ENCODE measurements at places on chromosomes 12 and 14.
A peak's percentile ranks its signal among the peaks of the same experiment; 100 is the strongest.

DNA sequence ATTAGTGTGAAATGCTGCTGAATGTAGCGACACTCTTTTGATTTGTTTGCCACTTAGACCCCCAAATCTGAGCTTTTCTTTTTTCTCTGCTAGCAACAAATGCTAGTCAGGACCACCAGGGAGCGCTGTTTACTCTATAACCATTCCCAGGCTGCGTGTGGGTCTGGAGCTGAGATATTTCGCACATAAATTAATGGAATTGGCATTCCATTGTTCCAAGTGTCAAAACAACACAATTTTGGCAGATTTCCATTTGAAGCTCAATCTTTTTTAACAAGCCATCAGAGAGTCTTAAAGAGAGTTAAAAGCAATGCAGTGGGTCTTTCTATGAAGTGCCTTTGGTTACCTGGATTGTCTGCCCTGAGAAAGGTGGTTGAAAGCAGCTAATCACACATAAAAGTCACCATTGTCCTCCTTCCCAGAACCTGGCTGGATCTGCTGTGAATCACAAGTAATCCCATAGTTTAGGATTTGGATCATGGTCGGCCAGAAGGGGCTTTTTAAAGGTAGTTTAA lies 7.4 kb upstream of the TMEM132C start:
- DNase-seq, result no peak

- DNase-seq, result no peak
These were observed 349.9 kb upstream of the PDE3A start for GRCh38 chr12:20018406-20018805.

- DNase-seq, result no peak
These were observed 24.1 kb upstream of the UBC start for GRCh38 chr12:124938587-124938986.

DNA sequence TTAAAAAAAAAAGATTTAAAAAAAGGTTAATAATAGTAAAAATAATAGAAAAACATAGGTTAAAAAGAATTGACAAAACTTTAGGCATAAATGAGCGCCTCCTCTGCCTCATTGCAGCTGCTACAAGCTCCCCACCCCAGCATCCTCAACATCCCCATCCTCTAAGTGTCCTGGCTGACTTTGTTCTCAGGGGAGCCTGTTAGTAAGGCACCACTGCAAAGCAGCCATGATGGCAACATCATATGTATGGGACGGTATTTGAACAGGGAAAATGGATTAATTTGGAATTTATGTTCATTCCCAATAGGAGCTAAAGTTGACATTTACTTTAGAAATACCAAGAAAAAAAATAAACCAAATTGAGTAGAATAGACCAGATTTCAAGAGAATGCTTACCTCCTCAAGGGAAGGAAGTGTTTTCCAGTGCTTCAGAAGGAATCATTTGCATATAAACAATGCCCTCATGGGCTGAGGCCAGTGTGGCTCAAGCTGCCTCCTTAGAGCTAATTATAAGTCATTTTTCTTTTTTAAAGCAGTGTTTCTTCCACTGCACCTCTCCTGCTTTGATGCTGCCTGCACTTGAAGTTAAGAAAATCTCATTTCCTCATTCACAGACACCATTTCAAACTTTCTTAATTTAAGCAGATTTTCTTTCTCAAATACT lies 59.6 kb downstream of the DACT1 start:
- DNase-seq, result no peak

GRCh38 chr12:88578276-88579160 lies 1.8 kb downstream of the KITLG start:
- DNase-seq, result peak; percentile 21

- no peak for DNase-seq
These were observed 19.9 kb downstream of the SRGAP1 start for GRCh38 chr12:63864454-63864706.

GRCh38 chr14:25832585-25832984 lies 765.2 kb downstream of the NOVA1 start:
- DNase-seq, result no peak

- no peak for DNase-seq
These were observed 6.1 kb downstream of the C12orf76 start for GRCh38 chr12:110042264-110042663.

DNA sequence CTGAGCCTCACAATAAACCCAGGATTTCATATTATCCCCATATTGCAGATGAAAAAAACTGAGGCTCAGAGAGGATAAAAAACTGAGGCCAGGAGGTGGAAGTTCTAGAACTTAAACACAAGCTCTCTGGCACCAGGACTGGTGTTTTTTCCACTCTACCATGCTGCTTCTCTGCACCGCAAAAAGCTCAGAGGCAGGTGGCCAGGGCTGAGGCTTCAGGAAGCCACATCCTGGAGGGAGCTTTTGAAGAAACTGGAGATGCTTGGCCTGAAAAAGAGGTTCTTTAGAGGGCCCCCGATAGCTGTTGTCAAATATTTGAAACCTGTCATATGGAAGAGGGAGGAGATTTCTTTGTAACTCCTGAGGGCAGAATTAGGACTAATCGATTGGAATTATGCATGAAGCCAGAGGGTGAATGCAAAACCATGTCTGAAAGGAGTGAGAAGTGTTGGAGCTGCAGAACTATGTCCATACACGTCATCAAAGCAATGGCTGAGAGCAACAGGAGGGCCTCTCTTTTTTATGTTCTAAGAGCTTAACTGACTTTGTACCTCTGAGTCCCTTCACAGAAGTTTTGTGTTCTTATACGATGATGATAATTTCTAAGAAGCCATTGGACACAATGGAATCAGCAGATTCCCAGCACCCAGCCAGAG lies 448.6 kb downstream of the FUT8 start:
- no peak for DNase-seq

DNA sequence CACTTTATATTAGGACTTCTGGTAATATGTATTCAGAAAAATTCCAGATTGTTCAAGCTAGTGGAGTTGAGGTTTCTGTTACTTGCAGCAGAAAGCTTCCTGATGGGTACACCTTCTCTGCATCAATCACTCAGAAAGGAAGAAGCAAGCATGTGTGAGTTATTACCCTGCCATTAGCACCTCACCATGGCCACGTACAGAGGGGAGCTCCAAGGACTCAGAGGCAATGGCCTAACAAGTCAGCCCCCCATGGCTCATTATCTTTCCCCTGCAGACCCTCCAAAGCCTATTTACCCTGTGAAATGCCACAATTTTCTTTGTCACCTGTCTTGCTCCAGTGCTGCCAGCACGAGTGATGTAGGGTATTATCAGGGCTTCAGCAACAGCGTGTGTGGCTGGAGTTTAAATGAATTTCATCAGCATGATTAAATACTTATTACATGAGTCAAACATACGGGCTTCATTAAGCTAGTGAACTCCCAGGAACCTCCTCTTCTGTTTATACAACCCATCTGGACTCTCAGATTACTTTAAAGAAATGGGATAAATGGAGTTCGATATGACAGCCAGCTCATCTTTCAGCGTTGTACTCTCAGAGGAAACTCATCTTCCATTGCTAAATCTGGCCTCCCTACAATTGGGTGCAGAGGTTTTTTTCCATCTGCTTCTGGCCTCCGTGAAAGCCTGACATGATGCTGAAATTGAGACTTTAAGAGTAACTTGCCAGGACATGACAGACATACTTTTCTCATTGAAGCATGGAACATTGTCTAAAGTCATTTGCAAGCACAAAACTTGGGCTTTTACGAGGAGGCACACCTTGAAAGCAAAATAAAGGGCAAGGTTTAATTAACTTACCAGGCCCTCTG lies 135.9 kb downstream of the TMEM30B start:
- DNase-seq, result peak; percentile 73

DNA sequence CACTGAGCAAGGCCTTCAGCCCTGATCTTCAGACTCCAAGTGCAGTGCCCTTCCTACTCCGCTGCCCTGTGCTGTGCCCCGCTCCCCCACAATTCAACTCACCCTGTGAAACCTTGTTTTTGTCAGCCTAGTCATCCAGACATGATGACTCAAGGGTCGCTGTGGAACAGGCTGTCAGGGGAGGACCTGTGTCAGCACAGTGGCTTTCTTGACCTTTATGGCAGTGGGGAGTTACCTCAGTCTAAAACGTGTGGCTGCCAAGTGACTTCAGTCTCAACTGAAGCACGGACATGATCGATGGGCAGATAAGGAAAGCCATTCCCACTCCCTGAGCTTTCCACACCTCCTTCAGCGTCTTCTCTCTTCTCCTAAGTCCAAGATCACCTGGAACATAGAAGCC lies 16.3 kb upstream of the FLVCR2 start:
- DNase-seq, result no peak

- no peak for DNase-seq
These were observed 251.4 kb downstream of the EGLN3 start for GRCh38 chr14:33699300-33699983.

DNA sequence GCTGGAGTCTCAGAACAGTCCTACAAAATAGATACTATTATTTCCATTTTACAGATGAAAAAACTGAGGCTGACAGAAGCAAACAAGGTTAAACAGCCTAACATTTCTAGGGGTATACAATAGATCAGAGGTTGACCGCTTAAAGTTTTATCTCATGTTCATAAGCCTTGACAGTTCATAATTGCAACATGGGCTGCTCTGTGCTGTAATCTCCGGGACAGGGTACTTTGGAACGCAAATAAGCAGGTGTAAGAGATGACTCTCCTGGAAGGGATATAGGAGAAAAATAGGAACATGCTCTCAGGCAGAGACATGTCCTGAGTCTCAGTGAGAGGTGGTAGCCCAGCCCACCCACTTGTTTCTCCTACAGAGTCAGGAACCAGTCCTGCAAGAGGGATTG lies 72.8 kb upstream of the RBM19 start:
- DNase-seq, result no peak
